ENCODE measurements at places on chromosomes 4 and X.

DNA sequence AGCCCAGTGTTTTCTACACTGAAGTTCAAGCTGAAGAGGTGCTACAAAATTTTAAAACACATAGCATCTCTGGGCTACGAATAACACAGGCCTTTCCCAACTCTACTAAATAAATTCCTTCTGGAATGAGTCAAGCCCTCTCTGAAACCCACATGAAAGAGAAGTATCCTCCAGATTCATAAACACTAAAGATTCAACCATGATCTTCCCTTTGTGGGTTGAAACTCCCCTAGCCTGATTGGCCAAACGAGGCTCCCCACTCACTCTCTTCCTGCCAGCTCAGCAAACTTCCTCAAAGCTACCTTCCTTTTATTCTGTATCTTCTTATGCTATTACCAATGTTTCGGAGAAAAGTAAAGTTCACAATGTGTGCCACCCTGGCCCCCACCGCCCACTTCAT lies 95.4 kb downstream of the NKX6-1 start:
- no peak for DNase-seq

GRCh38 chr4:7828011-7828720 lies 111.5 kb downstream of the AFAP1 start:
- peak; percentile 91 for DNase-seq

DNA sequence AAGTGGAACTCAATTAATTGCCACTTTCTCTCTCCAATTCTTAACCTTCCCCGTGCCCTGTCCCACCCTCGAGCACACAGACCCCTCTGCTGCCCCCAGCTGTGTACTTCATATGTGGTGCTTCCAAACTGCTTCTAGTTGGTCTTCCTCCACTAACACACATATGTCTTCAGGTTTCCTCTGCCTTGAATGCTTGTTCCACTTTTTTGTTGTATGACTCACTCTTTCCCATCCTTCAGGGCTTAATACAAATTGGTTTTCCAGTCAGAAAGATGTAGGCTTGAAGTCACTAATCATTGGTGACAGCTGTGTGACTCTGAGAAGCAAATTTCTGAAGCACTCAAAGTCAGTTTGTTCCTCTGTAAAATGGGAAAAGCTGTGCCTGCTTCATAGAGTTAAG lies 30.6 kb downstream of the TRIM2 start:
- DNase-seq, result peak; percentile 25

GRCh38 chrX:154711264-154711663 lies 39.6 kb downstream of the GAB3 start:
- no peak for DNase-seq

DNA sequence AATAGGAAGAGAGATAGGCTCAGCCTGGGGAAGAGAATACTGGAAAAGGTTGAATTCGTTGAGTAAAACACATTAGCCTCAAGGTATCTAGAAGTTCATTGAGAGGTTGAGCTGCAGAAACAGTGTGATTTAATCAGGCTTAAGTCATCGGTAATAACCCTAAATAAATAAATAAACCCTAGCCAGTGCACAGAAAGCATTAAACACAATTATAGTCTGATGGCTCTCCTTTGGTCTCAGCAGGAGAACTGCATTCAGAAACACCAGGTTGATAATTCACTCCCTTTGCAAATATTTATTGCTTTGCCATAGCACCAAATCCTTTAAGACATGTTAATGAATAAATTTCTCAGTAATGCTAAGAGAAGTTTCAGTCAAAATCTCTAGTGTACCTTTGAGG lies 9.6 kb downstream of the DCX start:
- no peak for DNase-seq

DNA sequence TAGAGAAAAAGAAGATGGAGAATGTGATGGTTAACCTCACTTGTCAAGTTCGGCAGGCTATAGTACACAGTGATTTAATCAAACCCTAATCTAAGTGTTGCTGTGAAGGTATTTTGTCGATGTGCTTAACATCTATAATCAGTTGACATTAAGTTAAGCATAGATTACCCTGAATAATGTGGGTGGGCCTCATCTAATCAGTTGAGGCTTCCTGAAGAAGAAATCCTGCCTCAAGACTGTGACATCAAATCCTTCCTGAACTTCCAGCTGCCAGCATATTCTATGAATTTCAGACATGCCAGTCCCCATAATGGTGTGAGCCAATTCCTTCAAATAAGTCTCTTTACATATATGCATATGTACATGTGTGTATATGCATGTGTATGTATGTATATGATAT lies 181.4 kb downstream of the PACRGL start:
- no peak for DNase-seq

GRCh38 chr4:41143311-41144039 lies 70.9 kb downstream of the APBB2 start:
- DNase-seq, result no peak

DNA sequence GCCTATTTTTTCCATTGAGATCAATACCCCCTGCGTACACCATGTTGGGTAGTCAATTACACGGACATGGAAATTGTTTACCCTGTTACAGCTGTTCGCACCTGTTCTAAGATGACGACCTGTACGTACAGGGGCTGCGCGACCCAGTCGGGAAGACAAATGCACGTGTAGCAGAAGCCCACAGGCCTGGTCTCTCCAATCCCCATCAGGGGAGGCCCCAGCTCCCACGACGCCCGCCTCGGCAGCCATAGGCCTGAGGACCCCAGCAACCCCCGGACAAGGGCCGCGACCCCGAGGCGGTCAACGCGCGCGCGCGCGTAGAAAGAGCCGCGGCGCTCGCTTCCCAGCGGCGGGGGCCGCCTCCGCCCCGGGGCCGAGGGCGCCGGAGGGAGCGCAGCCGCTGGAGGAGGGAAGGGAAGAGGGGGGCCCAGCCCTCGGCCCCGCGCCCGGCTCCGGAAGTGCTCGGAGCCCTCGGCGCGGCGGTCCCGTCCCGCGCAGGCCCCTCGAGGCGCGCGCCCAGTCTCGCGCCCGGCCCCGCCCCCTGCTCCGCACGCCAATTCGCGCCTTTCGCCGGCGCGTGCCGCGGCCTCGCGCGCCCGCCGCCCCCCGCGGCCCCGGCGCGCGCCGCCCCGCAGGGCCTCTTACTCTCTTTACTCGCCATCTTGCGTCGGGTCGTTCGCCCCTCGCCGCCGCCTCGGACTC lies 618 bp downstream of the RBBP7 start:
- DNase-seq, result no peak

- DNase-seq, result no peak
These were observed 28.1 kb downstream of the SYNPO2 start for GRCh38 chr4:118916691-118917289.

DNA sequence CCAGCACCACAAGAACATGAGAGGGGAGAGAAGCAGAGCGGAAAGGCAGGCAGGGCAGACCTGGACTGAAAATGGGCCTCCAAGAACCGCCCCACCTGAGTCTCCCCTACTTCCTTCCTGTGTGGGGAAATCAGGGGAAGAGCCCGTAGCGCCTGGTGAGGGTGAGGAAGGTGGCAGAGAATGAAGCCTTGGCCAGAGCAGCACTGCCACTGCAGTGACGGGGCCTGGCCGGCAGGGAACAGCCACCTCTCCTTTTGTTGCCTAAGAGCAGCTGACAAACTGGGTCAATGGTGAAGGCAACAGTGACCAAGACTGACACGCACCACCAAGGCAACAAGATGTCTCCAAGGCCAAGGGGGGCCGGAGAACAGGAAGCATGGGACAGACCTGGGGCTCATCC lies 58.4 kb upstream of the CBR4 start:
- DNase-seq, result no peak

GRCh38 chrX:49262603-49263002 lies 1.9 kb downstream of the FOXP3 start:
- DNase-seq, result no peak

- DNase-seq, result no peak
These were observed 37.4 kb upstream of the RXFP1 start for GRCh38 chr4:158484173-158484885.

GRCh38 chr4:113276464-113277170 lies 227.2 kb downstream of the ANK2 start:
- DNase-seq, result no peak

DNA sequence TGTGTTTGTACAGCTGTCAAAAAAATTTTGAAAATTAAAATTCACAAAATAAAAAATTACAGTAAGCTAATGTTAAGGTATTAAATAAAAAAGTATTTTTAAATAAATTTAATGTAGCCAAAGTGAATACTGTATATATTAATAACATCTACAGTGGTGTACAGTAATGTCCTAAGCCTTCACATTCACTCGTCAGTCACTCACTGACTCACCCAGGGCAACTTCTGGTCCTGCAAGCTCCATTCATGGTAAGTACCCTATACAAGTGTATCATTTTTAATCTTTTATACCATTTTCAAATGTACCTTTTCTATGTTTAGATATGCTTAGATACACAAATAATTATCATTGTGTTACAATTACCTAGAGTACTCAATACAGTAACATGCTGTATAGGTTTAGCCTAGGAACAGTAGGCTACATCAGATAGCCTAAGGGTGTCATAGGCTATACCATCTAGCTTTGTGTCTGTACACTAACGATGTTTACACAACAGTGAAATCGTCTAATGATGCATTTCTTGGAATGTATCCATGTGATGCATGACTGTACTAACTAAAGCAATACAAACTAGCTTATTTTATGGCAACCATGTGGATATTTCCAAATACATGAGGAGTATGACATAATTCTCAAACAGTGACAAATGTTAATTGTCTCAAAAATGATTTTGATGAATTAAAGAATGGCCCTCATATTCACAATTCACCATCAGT lies 13.7 kb downstream of the DDX60 start:
- no peak for DNase-seq

DNA sequence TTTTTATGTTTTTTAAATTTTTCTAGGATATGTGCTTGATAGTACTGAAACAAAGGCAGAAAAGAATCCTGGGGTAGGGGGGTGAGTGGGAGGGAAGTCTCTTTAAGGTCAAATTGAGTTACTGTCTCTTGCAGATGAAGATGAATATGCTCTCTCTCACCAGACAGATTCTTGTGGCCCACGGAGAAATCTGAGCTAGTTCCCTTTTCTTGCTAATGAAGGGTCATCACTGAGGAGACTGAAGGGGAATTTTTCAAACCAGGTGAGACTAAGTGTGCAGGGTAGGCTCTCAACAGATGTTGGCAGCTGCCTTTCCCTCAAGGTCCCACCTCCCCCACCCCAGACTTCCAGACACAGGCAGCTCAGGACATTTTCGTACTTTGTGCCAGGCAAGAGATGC lies 21.5 kb downstream of the FAM9C start:
- no peak for DNase-seq

- DNase-seq, result peak; percentile 8
These were observed 48.2 kb downstream of the STK26 start for GRCh38 chrX:132071254-132071653.

DNA sequence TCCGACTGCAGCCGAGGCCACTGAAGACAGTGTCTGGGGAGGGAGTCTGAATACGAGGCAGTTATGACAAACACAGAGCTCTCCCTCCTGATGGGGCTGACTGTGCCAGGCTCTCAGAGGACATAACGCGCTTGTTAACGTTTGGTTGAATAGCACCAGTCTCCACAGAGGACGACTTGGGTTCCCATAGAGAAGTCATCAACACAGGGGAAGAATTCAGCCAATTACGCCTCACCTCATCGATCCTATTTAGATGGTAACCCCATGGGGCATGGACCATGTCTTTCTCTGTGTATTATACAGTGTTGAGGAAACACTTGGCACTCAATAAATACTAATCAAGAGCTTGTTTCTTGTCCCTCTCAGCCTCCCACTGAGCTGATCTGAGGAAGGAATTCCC lies 642.6 kb upstream of the LCORL start:
- DNase-seq, result no peak

DNA sequence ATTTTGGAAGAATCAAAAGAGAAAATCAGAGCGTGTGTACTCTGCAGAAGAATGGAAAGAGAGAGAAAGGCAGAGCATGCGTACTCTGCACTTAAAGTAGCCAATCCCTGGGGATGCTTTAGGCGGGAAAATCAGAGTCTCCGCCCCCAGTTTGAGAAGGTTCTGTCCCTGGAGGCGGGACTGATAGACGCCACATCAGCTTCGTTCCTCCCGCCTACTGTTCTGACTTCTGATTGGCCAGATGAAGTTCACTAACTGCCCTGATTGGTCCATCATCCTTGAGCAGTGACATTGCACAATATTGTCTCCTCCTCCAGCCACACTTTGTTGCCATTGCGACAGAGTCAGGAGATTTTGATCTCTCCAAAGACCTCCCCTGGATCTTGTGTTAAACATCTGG lies 23.8 kb downstream of the SSX1 start:
- DNase-seq, result no peak

- DNase-seq, result no peak
These were observed 487.9 kb downstream of the C4orf33 start for GRCh38 chr4:129583868-129584267.

DNA sequence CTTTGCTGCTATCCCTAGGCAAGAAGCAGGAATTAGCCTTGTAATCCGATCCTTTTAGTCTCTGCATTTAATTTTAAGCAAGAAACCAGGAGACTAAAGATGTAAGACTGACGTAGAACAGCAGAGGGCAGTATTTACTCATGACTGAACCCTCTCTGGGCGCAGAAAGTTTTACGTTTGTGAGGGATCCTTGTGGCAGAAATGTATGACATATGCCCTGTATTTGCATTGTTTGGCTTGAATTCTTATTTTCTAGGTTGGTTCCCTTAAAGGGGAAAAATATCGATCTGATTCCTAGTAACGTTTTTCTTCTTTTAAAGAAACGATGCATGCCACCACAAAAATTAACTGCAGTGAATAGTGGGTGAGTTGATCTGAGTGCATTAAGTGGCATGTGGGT lies 1.3 kb upstream of the FAT4 start:
- DNase-seq, result peak; percentile 87

DNA sequence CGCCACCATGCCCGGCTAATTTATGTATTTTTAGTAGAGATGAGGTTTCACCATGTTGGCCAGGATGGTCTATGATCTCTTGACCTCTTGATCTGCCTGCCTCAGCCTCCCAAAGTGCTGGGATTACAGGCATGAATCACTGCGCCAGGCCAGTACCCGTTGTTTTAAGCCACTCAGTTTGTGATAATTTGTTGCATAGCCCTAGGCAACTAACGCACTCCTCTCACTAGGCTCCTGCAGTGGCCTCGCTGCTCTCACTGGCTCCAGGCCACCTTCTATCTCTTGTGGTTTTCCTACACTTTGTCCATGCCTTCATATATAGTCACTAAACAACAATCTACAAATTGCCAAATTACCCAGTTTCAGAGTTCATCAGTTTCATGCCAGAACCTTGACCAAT lies 58.1 kb downstream of the DCHS2 start:
- DNase-seq, result no peak

DNA sequence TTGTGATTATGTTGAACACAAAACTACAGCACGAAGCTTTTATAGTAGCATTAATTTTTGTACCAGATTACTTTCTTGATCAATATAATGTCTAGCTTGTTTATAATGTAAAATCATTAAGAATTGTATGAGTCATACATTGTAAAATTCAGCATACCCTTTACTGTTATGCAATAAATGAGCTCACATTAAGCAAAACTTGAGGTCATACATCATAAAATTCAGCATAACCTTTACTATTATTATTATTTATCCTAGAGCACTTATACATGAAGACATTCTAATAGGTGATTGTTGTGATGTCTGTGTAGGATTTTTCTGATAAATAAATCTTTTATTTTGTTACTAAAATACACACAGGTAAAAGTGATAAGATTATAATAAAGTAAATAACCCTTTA lies 49.4 kb downstream of the DTHD1 start:
- no peak for DNase-seq

Data from kidney capillary endothelial cell (primary cell).